ENCODE measurements at places on chromosomes 16 and 17.

DNA sequence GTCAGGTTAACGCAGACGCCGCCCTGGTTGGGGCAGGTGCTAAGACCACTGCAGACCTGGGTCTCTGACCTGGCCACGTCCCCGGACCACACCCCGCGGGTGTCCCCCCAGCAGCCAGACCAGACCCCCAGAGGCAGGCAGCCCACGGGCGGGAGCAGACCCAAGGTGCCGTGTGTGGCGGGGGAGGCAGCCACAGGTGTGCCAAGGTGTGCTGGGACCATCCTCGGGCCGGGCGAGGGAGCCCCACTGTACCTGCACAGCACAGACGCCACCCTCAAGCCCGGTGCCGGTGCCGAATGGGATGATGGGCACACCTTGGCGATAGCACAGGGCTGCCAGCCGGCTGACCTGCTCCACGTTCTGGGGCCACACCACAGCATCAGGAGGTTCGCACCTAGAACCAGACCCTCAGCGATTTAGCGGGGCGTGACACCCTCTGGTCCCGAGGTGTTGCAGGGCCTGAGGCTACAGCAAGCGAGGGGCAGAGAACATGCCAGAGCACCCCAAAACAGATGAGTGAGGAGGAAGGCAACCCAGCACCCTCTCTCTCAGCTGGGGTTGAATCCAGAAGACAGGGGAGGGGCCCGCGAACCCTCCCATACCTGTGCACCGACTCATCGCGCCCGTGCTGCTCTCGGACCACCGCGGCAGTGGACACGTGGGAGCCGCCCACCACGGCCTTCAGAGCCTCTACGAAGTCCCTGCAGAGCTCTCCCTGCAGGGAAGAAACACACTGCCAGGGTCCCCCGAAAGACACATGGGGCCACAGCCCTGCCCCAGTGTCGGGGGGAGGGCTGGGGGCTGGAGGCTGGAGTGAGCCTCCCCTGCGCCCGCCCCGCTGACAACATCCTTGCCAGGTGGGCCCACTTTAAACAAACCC, 1.4 kb downstream of the LDHD start:
- no peak for DNase-seq

GRCh38 chr16:55155815-55156214, 168.2 kb upstream of the IRX6 start:
- no peak for DNase-seq

- DNase-seq = no peak
These were observed 4.5 kb downstream of the PMP22 start for GRCh38 chr17:15260376-15261257.

DNA sequence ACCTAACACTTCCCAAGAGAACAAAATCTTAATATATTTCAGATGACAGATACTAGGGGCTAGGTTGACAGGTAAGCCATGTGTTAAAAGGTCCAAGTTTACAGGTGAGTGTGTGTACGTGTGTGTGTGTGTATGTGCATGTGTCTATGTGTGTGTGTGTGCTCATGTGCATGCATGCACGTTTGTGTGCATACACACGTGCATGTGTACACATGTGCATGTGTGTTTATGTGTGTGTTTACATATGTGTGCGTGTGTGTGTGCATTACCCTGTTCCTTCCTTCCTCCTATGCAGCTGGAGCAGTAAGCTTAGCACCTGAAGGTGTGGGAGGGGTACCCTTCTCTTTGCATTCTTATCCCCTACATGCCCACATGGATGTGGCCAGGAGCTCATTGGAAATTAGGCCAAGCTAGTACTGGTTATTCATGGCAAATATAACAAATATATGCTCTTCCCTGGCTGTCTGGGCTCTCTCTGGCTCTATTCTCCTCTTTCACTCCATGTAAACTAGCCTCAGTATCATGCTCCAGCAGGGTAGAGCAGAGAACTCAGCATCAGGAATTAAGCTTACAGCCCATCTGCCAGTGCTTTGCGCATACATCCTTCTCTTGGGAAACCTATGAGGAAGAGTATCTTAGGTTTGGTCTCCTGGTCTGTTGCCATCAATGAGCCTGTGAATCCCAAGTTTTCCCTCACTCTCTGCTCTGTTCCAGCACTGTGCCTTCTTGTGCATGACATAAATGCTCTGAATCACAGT, 258.0 kb upstream of the MYOCD start:
- no peak for DNase-seq

GRCh38 chr17:17182598-17183136, 23.5 kb downstream of the PLD6 start:
- DNase-seq = no peak

- DNase-seq = no peak
These were observed 4.3 kb upstream of the MBTPS1 start for GRCh38 chr16:84121007-84121406.

DNA sequence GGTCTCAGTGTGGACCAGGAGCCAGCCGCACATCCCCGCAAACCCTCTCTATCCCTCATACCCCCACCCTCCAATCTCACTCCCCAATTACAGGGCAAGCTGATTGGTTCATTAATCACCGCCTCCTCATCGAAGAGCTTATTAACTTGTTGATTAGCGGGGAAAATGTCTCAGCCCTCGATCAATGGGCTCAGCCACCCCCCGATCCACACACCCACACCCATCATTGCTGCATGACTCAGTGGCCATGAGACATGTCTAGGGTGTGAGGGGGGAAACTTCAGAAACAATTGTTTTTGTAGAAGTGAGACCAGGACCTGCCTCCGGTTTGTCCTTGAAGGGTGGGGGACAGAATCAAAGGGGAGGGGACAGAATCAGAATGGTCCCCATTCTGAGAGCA, 2.5 kb upstream of the PYY start:
- no peak for DNase-seq

- DNase-seq = no peak
These were observed 79.9 kb downstream of the PLXDC1 start for GRCh38 chr17:39071573-39071972.

- DNase-seq = no peak
These were observed 1.9 kb upstream of the RPL26 start for GRCh38 chr17:8384801-8385378.

GRCh38 chr17:67601897-67602296, 115.8 kb upstream of the NOL11 start:
- DNase-seq = no peak

GRCh38 chr17:55140809-55141208, 124.0 kb upstream of the HLF start:
- DNase-seq = no peak

- DNase-seq = no peak
These were observed 447.6 kb upstream of the CA10 start for GRCh38 chr17:52606098-52606497.

DNA sequence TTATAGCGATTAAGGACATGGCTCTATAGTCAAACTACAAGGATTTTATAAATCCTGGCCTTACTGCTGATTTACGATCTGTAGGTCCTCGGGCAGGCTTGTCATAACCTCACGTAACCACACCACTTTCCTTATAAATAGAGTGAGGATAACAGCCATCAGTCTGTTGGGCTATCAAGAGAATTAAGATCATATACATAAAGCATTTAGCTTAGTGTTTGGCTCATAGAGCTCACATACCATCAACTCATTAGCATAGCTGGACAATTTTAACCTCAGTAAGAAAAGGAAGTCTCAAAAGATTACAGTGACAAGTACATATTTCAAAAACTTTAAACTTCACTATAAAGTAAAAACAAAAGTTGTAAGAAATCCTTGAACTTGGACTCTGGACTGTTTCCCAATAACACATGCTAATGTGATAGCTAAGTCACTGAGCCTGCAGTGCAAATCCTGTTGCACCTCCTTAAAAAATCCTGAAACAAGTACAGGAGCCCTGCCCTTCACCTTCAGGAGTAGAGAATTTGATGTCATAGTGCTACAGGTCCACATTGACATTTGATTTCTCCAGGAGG, 20.8 kb upstream of the CLEC3A start:
- DNase-seq = no peak

DNA sequence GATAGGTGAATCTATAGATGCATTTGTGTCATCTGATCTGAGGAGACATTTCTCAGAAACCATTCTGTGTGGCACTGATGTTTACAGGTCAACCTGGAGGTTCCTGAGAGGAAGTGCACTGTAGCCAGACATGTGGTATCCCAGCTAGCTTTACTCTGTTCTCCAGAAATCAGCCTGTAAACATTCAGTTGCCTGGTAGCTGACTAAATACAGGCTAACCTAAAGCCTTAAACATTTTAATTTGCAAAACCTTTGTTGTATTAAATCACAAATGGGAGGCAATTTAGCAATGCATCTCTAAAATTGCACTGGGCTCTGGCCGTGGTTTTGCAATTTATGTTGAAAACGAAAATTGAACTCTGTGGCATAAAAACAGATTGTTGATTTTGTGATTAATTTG, 207.6 kb downstream of the FTO start:
- no peak for DNase-seq

- DNase-seq = no peak
These were observed 65.1 kb downstream of the NUP93 start for GRCh38 chr16:56795011-56795410.

DNA sequence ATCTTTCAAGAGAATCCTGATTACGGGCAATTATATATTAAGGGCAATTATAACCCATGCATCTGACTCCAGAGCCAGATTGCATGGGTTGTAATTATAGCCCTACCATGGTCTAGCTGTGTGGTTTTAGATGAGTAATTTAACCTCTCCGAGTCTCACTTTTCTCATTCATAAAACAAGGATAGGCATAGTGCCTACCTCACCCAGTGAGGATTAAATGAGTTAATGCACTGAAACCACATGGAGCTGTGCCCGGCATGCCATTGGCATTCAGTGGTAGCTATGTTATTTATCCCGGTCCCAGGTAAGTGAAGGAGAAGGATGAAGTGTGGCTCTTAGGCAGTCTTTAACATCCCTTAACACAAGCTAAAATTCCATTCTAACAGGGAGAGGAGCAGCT, 6.3 kb downstream of the SNX20 start:
- no peak for DNase-seq

GRCh38 chr16:48479329-48479728, 94.1 kb upstream of the SIAH1 start:
- DNase-seq = no peak

GRCh38 chr17:364766-365165, 12.2 kb upstream of the RPH3AL start:
- DNase-seq = no peak

- no peak for DNase-seq
These were observed 44.5 kb downstream of the TENT4B start for GRCh38 chr16:50197582-50197981.

DNA sequence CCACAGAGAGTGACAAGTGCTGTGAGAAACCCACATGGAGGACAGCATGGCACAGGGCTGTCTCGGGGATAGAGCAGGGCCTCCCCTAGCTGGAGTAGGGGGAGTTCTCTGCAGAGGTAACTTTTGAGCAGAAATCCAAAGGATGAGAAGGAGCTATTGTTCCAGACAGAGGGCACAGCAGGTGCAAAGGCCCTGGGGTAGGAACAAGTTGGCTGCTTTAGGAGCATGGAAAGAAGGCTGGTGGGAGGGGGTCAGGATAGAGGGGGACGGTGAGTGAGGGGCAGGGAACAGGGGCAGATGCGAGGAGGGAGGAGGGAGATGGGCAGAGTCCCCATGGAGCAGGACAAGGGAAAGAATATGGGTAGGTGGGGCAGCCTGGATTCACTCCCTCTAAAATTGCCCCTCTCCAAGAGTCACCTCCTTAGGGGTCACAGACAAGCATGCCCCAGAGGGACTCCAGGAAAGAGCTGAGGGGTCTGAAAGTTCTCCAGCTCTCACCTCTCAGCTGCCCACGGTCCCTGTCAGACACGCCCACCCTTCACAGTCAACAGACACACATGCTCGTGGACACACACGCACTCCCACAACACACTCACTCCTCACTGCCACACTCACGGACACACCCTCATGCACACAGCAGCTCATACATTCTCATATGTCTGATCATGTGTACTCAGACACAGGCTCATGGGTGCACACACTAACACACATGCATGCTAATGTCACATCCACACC, 110.7 kb downstream of the LITAF start:
- DNase-seq = no peak

- DNase-seq = no peak
These were observed 17.6 kb downstream of the CES1 start for GRCh38 chr16:55815320-55815719.

DNA sequence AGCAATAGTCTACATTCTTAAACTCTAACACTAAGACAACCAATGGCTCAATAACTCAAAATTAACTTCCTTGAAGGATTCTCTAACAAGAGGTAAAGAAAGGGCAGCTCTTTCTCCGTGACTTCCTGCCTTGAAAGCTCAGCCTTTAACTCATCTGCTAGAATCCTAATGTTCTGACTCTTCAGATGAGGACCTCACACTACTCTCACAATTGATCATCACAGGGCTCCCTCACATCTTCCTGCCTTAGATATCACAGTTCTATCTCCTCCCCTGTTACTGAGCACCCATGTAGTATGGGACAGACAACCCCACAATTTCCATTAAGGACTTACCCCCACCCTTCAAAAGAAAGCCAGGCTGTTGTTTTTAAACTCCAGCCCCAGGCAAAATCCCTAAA, 33.5 kb downstream of the SMURF2 start:
- no peak for DNase-seq

DNA sequence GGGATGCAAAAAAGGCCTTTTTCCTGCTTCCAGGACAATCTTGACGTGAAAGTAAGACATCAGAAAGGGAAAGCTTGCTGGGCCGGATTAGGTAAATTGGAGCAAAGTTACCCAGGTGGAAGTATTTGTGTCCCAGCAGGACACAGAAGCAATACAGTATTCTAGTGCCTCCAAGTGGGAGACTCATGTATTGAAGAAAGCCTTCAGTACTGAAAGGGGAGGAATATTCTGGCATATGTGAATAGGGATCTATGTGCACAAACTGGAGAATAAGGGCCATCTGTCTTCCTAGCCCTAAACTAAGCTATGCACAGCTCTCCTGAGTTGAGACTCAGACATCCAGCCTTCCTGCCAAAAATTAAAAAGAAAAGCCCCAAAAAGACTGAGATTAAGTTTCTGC, 327.3 kb upstream of the CDH8 start:
- DNase-seq = no peak

DNA sequence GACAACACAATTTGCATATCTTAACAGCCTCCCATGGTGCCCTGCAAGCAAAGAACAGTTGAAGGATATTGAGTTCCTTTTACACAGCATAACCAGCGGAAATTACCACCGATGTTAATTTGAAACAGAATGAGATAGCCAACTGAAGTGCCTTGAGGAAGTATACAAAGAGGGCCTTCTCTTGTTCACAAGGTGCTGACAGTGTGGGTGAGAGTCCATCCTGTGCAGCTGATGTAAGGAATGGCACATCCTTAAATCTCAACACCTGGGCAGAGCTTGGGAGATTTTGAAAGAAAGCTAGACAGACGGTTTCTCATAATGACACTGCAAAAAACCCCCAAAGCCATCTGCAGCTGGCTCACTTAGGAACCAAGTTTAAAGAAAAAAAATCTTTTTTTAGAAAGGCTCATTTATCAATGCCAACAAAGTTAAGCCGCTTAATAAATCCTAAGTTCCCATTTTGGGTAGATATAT, 818.6 kb downstream of the KCNJ2 start:
- no peak for DNase-seq

Measured in activated CD8-positive, alpha-beta memory T cell treated with anti-CD3 and anti-CD28 coated beads for 1 hour (primary cell).